Lower leg skin (tissue), 4 donors: ENCODE measurements at places on chromosomes 4 and X. TPM values are rescaled to one million over a fixed set of nuclear protein-coding genes. Genes with fewer than 3 reads are reported as not detected.

Gene C4orf51
- not detected for total RNA-seq

Gene PASD1
- not detected for total RNA-seq

Gene MAGEA1
- total RNA-seq: not detected

Gene TRIML2
- total RNA-seq: not detected

Gene DCHS2
- 0.34 TPM for total RNA-seq

Gene CENPVL3
- not detected for total RNA-seq

- DNase-seq: no peak
Measured at GRCh38 chr4:22434895-22435294, 81.0 kb downstream of the ADGRA3 start.

- no peak for DNase-seq
Measured at GRCh38 chrX:31063114-31063513, 8.7 kb downstream of the FTHL17 start.

GRCh38 chr4:88570001-88570400 lies 22.3 kb upstream of the HERC3 start:
- DNase-seq: no peak

- DNase-seq: no peak
Measured at GRCh38 chr4:120209706-120210105, 143.1 kb upstream of the MAD2L1 start.

GRCh38 chr4:52687696-52688095 lies 28.6 kb upstream of the USP46 start:
- DNase-seq: no peak

DNA sequence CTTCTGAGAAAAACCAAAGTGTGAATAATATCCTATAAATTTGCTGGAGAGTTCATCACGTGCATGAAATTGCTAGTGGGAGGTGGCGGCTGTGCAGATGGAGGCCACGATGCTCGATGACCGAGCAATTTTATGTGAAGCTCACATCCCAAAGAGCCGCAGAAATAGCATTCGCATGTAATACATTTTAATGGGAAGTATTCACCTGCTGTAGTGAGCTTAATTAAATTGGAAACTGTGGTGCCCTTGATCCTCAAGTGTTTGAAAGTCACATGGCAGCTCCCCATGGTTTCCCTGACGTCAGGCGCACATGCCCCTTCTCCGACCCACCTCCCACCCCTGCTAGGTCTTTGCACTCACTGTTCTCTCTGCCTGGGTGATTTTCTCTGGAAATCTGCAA lies 136.8 kb downstream of the STK32B start:
- no peak for DNase-seq

DNA sequence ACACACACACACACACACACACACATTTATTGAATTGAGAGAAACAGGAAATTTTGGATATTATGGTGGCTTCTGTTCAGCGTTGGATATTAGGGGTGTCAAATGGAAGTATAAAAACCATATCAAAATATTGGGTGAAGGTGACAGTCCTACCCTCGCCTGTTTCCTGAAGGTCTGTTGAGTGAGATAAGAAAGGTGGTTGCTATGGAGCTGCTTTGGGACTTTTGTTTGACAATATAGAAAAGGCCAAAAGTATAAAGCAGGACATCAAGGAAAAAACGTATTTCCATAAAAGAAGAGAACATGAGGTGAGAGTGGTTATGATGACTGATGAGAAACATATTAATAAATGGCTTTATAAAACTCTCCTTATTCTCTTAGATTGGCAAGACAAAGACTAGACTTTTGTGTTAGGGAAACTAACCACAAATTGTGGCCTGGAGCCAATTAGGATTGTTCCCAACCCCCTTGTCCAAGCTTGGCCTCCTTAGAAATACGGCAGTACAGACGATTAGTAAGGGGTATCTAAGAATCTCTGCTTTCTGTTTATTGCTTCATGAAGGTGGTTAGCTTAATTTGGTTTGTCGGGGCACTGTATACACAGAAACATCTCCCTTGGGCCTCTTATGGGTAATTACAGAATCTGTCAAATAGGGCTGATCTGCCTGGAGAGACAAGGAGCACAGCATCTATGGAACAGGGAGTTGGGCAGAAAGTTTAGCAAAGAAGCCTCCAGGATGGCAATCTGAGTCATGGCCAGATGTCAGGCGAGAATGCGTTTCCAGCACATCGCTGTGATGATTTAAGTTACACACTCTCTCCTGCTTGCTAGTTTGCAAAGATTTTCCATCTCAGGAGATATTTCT lies 198.0 kb downstream of the CBR4 start:
- no peak for DNase-seq

DNA sequence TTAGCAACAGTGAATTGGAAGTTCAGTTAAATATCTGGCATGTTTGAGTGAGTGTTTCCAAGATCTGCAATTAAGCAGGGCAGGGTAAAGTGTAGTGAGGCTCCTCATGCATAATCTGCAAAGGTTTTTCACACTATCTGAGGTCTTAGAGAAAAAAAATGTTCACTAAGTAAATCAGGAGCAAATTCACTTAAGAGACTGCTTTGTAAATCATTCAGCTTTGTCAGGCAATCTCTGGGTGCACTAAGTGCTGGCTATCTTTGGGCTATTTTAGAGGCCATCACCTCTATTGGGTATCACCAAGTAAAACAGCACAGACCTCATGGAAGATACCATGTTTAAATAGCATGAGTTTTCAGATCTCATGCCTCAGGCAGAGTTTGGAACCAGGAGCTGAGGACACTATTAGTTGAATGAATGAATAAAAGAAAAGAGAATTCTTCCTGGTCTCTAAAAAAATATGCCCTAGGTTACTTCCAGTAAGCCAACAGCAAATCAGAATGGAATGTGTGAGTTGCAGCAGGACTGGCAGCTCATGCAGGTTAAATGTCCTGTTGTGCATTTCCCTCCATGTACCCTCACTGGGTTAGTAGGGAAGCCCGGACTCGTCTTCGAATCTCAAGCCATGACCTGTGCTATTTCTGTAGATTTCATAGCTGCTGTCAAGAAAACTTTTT lies 195.3 kb downstream of the KCNIP4 start:
- DNase-seq: no peak

DNA sequence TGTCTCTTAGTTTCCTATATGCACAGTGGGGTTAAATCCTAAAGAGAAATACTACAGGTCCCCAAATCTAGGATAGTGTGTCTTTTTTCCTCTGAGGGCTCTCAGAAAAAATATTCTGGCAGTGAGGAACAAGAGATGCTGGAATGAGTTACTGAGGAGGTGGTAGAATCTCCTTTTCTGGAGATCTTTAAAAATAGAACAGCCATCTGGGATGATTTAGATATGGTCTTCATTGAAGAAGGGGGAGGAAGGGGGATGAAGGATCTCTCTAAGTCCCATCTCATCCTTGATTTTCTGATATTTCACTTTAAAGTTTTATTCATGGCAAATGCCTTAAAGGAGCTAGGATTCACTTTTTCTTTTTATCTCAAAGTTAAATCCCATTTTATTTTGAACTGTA lies 235.0 kb downstream of the MAML3 start:
- DNase-seq: no peak

GRCh38 chrX:47873123-47873522 lies 36.4 kb downstream of the ZNF81 start:
- DNase-seq: no peak

DNA sequence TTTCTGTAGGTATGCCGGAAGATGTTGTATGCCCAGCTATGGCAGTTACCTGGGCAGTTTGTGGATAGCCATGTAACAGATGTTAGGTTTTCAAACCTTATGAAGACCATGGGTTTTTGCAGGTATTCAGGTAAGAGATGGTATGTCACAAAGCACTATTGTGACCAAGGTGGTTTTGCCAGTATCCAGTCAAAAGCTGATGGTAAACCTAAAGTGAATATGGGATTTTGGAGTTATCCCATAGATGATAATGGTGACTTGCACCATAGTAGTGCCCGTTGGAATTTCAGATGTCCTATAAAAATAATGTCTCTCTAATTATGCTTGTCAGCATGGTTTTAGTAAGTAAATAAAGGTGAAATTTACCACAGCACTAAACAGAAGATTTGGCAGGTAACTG lies at the start of gene ATXN3L:
Gene ATXN3L, minus strand, starts transcription at position 101 of the 400 bp plus-strand sequence. CDS start 119 bp downstream, outside the sequence.
- no peak for DNase-seq

- DNase-seq: no peak
Measured at GRCh38 chrX:149121206-149121920, 383.7 kb downstream of the IDS start.

DNA sequence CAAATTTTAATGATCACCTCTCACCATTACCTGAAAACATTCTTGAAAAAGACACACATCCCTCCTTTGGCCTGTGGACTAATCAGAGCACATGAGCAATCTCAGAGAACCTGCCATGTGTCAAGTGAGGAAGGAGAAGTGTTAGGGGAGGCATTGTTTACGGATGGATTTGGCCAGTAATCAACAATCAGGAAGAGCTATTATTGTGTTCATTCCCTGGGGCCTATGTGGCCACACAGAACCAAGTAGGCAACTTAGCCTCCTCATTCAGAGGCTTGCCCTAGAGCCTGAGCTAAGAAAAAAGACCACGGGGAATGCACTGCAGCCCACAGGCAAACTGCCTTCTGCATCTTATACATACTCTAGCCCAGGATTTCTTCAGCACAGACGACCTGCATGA lies 40.6 kb upstream of the DOCK11 start:
- DNase-seq: no peak

- DNase-seq: peak; percentile 74
Measured at GRCh38 chr4:7165874-7166201, 26.5 kb upstream of the SORCS2 start.

DNA sequence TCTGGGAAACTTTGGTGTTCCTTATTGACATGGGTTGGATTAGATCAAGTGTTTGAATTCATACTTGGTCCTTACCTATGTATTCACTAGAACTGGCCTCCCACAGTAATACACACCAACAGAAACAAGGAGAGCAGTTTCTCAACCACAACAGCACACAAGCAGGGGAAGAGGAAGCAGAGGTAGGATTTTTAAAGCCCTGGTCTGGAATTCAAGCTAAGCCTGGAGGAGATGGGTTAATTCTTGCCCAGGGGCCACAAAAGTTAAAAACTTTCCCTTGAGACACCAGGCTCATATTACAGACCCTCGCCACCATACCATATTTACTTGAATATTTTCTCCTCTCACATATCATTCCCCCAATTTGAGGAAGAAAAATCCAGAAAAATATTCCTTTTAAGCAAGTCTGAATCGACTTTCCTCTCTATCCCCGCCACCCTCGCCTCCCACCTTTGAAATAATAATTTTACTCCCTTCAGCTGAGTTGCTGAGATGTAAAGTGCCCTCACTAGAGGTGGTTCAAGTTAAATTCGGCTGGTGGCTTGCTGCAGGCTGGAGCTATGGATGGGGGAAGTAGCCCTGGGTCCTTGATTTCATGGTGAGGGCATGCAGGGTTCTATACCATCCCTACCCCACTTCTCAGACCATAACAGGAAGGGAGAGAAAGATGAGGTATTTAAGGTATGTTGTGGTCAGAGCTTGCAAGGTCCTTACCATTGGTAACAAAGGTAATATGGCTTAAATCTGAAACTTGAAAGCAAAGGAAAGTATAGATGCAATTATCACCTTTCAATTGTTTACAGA lies 440.2 kb downstream of the INPP4B start:
- no peak for DNase-seq

- no peak for DNase-seq
Measured at GRCh38 chrX:55695227-55696018, 22.1 kb upstream of the RRAGB start.

- no peak for DNase-seq
Measured at GRCh38 chr4:94409962-94410361, 41.8 kb upstream of the PDLIM5 start.

DNA sequence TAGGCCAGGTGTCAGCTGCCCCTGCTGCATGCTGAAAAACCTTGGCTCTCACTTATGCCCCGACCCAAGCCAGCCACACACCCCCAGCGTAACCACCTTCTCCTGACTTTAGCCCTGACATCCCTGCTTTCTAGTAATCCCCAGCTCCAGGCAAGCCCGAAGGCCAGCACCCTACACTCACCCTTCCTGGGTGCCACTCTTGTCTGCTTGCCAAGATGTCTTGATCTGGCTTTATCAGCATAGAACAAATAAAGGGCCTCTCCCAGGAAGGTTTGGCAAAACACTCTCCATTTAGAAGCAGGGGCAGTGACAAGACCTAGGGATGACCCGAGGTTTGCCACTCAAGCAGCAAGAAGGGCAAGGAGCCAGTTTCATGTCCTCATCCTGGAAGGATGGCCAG lies 6.8 kb upstream of the MAP9 start:
- DNase-seq: no peak

- no peak for DNase-seq
Measured at GRCh38 chrX:135481696-135482179, 38.7 kb upstream of the INTS6L start.

GRCh38 chr4:93199492-93199891 lies 629.1 kb upstream of the ATOH1 start:
- DNase-seq: no peak

DNA sequence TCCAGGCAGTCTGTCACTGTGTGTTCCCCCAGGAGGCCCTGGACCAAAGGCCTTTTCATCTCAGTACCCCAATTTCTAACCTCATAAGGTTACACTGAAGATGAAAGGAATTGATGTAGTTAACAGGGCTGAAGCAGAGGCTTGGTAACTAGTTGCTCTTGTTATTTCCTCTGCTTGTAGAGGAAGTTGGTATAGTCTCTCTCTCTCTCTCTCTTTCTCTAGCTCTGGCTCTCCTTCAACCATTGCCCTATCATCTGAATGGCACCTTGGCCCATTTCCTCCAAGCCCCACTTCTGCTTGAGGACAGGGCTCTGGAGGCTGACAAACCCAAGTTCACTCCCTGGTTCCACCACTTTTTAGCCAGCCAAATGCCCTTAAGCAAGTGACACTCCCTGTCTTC lies 96.1 kb downstream of the MAMLD1 start:
- DNase-seq: no peak
